ENCODE measurements at places on chromosomes 3 and 15.
A peak's percentile ranks its signal among the peaks of the same experiment; 100 is the strongest.

- H3K36me3 ChIP-seq: peaks cover 18% of the 10 kb centered on the region
- no peak for DNase-seq
- peak overlapping the region; percentile 5 for H3K27ac ChIP-seq
- H3K4me1 ChIP-seq: peaks cover 26% of the 10 kb centered on the region
- peak overlapping the region; percentile 53 for H3K4me3 ChIP-seq
Observed at GRCh38 chr15:99253381-99254090, 2.3 kb downstream of the LRRC28 start.

GRCh38 chr3:144375088-144375487, 403.5 kb downstream of the DIPK2A start:
- no peaks in the 10 kb centered on the region for H3K27me3 ChIP-seq
- no peak for DNase-seq
- H3K4me1 ChIP-seq: no peaks in the 10 kb centered on the region
- no peak overlapping the region for H3K4me3 ChIP-seq
- H3K36me3 ChIP-seq: peaks cover 5% of the 10 kb centered on the region
- H3K27ac ChIP-seq: no peak overlapping the region

DNA sequence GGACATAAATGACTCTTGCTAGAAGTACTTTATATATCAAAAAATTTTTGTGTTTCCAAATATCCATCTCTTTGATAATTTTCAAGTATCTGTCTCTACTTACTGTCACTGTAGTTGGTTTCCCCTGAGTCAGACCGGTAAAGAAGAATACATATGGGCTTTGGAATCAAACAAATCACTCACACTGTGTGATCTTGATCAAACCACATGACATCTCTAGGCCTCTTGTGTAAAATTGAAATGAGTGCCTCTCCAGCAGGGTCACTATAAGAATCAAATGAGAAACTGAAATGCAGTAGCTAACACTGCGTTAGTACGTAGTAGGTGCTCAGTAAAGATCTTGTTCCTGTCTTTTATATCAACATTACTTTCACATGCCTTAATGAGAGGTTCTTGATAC, 314.6 kb upstream of the STT3B start:
- no peak overlapping the region for H3K27ac ChIP-seq
- peaks cover 56% of the 10 kb centered on the region for H3K4me1 ChIP-seq
- H3K27me3 ChIP-seq: no peaks in the 10 kb centered on the region
- peaks cover 4% of the 10 kb centered on the region for H3K36me3 ChIP-seq
- no peak overlapping the region for H3K4me3 ChIP-seq

DNA sequence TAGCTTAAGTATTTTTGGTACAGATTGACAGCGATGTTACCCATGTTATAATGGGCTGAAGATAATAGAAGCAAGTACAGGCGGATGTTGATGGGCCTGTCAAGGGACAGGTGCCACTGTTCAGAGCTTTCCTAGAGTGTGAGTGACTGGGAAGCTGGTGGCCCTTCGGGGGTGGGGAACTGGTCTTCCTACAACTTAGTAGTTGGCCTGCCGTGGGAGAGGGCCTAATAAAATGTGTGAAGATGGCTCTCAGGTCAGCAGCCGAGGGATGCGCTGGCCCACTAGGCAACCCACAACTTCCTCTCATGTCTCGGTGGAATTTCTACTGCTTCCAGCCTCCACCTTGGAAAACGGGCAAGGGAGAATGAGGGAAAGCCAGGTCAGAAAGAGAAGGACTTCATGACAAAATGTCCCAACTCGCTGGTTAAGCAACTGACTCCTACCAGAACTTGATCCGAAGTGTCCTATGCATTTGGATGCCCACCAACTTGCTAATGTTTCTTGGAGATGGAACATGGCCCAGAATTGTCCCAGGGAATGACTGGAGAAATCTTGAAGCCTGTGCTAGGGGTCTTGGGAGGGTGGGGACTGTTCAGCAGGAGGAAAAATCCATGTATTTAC, 1.4 kb downstream of the GYG1 start:
- peak overlapping the region; percentile 95 for H3K27ac ChIP-seq
- no peak for DNase-seq
- H3K36me3 ChIP-seq: peaks cover 25% of the 10 kb centered on the region
- no peaks in the 10 kb centered on the region for H3K27me3 ChIP-seq
- peak overlapping the region; percentile 91 for H3K4me3 ChIP-seq

GRCh38 chr3:49424816-49425215, 2.5 kb upstream of the AMT start:
- DNase-seq: no peak
- peak overlapping the region; percentile 56 for H3K27ac ChIP-seq
- H3K36me3 ChIP-seq: no peaks in the 10 kb centered on the region

DNA sequence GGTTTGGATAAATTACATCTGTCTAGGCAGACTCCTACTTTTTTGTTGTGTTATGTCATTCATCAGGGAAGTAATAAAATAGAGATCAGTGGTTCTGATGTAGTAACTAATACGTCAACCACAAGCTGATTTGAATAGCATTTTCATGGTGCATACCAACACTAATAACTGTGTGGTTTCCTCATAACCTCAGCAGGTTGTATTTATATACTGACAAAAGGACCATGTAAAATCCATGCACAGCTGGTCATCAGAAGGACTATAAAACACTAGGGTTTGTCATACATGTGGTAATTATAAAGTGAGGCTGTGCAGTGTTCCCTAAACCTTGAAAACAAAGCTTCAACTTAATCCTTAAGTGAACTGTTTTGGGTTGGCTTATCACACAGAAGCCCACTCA, 216.8 kb upstream of the RBMS3 start:
- H3K27me3 ChIP-seq: no peaks in the 10 kb centered on the region
- H3K36me3 ChIP-seq: no peaks in the 10 kb centered on the region
- no peak overlapping the region for H3K27ac ChIP-seq
- no peak for DNase-seq
- H3K4me3 ChIP-seq: no peak overlapping the region

DNA sequence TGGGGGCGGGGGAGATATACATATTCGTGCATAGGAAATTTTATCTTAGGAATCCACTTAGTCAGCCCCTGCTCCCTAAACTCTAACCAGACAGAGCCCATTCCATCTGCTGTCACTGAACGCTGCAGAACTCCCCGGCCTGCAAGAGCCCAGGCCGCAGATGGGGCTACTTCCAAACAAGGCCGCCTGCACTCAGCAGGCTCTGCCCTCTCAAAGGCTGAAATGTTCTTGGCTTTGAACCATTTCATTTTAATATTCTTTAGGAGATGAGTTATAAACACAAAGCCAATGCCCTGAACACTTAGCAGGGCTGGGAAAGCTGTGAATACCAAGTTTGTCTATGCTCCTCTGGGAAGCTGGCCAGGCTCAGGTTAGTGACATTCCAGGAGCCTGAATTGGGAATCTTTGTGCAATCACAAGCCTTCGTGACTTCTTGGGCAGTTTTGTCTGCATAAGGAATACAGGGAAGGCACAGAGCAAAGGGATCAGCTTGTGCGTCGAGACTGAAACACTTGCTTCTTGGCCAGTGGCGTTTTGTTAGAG, 65.0 kb downstream of the SYNM start:
- H3K27ac ChIP-seq: no peak overlapping the region
- DNase-seq: no peak
- H3K4me3 ChIP-seq: no peak overlapping the region

Data from natural killer cell treated with Interleukin-12 subunit alpha and Interleukin-12 subunit beta and Interleukin-15 and Interleukin-18, amount 100 ng/mL, for 72 hours (primary cell).